ENCODE measurements at places on chromosomes 3 and 15.

GRCh38 chr3:59709702-59710553 is 660.1 kb upstream of the CFAP20DC start:
- no peak for DNase-seq

DNA sequence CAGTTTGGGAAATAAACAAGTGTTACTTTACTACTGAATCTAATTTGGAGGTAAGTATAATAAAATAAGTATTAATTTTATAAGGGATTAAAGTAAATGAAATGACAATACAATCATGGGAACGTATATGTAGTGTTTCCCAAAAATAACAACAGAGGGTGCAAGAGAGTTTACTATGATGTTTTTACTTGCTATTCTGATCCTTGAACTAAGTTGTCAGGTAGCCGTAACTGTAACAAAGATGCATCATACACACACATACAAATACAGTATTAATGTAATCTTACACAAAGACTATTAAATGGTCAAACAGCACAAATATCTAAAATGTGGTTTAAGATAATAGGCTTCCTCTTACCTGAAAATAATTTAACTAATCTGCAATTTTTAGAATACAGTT is 311.4 kb downstream of the TBC1D5 start:
- DNase-seq = peak; percentile 48

DNA sequence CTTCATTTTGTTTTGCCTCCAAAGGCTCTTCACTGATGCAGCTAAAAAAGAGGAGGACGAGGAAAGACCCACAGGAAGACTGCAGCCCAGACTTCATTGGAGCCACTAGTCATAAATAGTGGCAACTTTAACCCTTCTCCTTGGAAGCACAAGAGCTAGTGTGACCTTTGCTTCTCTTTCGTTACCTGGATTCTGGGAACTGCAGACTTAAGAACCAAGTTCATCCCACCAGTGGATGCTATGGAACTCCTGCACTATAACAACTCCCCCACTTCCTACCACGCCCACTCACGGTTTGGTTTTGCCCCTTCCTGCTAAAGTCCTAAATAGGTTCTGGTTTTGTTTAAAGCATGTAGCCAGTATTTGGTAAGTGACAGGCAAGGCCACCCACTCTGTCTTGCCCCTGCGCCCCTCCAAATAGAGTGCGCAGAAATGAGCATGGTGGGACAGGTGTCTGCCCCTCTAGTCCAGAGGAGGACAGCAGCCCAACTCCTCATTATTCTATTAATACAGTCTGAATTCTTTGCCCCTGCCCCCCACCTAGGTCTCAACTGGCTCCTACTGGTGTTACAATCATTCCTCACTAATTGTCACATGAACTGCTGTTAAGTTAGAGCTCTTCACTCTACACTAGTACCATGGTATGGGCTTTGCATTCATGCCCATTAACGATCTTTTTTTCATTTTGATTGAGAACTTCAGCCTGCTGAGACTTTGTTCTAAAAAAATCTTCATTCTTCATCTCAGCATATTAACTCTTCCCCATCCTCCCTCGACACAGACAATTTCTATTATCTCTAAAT is 504.6 kb downstream of the FOXP1 start:
- no peak for DNase-seq

- DNase-seq = no peak
Observed at GRCh38 chr3:4520033-4520816, 27.1 kb downstream of the ITPR1 start.

- no peak for DNase-seq
Observed at GRCh38 chr3:3101660-3102458, 8.3 kb downstream of the IL5RA start.

GRCh38 chr3:48026951-48027908 is 11.0 kb upstream of the MAP4 start:
- no peak for DNase-seq

GRCh38 chr3:39513791-39514369 is 46.4 kb downstream of the MOBP start:
- DNase-seq = no peak

- no peak for DNase-seq
Observed at GRCh38 chr3:72127844-72128243, 342.9 kb upstream of the PROK2 start.

DNA sequence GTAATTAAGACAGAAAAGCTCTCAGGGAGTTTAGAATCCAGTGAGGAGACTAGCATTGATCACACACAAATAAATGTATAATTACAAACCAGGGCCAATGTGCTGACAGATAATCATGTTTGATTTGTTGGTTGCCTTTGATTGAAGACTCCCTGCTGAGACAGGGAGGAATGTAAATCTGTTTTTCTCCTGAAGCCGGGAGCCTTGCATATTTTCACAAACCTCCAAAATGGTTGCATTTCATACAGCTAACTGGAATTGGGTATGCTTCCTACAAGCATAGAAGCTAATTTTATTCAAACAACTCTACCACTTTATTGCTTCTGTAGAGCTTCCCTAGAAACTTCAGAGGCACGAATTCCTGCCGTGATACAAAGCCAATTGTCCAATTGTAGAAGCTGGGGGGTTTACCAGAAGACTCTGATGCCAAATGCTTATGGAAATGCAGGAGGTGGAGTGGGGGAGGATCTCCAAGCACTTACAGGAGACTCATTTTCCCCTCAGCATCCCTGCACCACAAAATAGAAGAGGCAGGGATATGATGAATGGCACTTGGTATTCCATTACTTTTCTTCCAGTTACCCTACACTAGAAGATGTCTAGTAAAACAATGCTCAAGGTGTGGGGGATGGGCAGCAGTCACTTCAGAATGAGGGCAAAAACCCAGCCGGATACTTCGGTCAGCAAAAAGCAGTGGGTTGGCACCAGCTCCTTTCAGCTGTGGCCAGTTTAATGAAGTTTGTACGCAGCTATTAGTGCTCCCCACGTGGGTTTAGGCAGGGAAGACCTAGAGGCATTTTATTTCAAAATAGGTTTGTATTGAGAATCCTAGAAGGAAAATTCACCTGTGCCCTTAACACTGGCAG is 11.4 kb upstream of the MEX3B start:
- no peak for DNase-seq
